Lung (tissue), 17 donors: ENCODE measurements at places on chromosomes 11 and 22. TPM values are rescaled to one million over a fixed set of nuclear protein-coding genes. Genes with fewer than 3 reads are reported as not detected.

The CCND1 gene
- total RNA-seq: 190 TPM

The PGA5 gene
- total RNA-seq: not detected

GRCh38 chr11:111792314-111792713 lies 26.1 kb upstream of the PPP2R1B start:
- no peak overlapping the region for H3K27ac ChIP-seq
- H3K36me3 ChIP-seq: peaks cover 3% of the 10 kb centered on the region
- no peak for DNase-seq
- no peak overlapping the region for H3K4me3 ChIP-seq
- no peaks in the 10 kb centered on the region for H3K27me3 ChIP-seq
- no peaks in the 10 kb centered on the region for H3K4me1 ChIP-seq

DNA sequence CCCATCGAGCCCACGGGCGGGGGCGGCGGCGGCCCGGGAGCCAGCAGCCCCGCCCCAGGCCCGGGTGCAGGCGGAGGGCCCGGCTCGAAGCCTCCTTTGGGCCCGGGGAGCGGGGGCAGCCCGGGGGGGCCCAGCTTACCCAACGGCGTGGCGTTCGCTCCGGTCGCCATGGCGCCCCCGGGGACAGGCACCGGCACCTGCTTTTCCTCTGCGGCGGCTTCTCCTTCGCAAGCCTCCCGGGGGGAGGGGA lies 194 bp downstream of the SF1 start:
- DNase-seq: no peak
- peaks cover 2% of the 10 kb centered on the region for H3K4me1 ChIP-seq
- H3K4me3 ChIP-seq: peak overlapping the region; percentile 93
- peaks cover 14% of the 10 kb centered on the region for H3K36me3 ChIP-seq
- no peaks in the 10 kb centered on the region for H3K27me3 ChIP-seq
- peak overlapping the region; percentile 100 for H3K27ac ChIP-seq

DNA sequence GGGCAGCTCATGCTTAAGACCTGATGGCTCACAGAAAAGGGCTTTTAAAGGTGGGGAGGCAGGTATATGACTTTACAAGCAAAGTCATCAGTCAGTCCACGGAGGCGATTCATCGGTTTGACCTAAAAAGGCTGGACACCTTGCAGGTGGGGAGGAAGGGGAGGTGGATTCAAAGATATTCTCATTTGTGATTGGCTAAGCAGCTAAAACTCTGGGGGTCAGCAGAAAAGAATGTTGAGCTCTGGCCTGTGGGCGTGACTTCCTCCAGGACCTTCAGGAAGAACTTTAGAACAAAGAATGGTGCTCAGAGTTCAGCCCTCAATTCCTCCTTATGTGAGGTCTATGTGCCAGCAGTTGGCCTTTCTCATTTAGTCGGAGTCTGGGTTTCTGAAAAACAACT lies 78.3 kb upstream of the LMO1 start:
- no peak overlapping the region for H3K27ac ChIP-seq
- H3K27me3 ChIP-seq: no peaks in the 10 kb centered on the region
- peaks cover 6% of the 10 kb centered on the region for H3K4me1 ChIP-seq
- no peak for DNase-seq
- no peaks in the 10 kb centered on the region for H3K36me3 ChIP-seq

DNA sequence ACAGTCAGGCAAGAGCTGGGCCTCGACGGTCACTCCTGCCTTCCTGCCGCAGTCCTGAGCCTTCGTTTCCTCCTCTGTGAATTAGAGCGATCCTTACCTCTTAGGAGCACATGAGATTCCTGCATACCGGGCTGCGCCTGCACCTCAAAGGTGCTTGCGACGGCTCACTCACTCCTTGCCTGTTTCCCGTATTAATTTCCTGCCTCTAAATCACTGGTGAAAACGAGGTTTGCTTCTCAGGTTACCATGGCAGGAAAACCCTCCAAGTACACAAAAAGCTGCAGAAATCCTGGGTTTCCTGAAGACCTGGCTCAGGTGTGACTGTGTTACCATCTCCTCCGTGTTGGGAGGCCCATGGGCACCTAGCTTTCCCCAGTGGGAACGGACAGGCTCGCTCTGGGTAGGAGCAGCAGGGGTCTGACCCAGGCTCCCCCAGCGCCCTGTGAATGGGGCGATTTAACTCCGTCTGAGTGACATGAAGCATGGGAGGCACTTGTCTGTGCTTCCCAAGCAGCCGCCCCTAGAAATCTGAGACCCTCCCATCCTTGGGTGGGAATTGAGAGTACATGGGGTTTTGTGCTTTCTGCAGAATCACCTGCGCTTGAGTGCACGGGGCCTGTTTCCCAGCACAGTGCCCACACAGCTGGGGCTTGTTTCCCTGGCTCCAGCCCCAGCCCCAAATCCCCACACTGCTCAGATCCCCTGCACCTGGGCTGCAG lies 64.8 kb downstream of the PHF21B start:
- no peak overlapping the region for H3K27ac ChIP-seq
- no peak overlapping the region for H3K4me3 ChIP-seq
- no peaks in the 10 kb centered on the region for H3K4me1 ChIP-seq
- no peaks in the 10 kb centered on the region for H3K27me3 ChIP-seq
- no peak for DNase-seq

GRCh38 chr11:45248501-45249011 lies 37.6 kb downstream of the SYT13 start:
- H3K4me3 ChIP-seq: no peak overlapping the region
- no peaks in the 10 kb centered on the region for H3K4me1 ChIP-seq
- H3K27ac ChIP-seq: no peak overlapping the region
- DNase-seq: no peak
- no peaks in the 10 kb centered on the region for H3K36me3 ChIP-seq
- H3K27me3 ChIP-seq: no peaks in the 10 kb centered on the region

- H3K4me1 ChIP-seq: peaks cover 11% of the 10 kb centered on the region
- peaks cover 3% of the 10 kb centered on the region for H3K36me3 ChIP-seq
- no peak overlapping the region for H3K27ac ChIP-seq
- H3K4me3 ChIP-seq: no peak overlapping the region
Observed at GRCh38 chr11:110774138-110775014, 62.1 kb upstream of the ARHGAP20 start.

DNA sequence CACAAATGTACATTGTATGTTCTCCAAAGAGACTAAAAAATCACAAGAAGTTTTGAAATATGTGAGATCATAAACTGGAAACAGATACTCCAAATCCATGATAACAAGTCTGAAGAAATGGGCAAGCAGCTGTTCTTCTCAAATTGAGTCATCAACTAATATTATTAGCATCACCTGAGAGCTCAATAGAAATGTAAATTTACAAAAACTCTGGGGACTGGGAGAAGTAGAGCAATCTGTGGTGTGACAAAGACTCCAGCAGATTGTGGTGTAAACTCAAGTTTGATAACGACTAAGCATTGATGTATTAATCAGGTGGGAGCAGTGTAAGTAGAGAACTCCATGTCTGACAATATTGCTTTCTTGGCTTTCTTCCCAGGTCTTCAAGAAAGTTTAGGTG lies 53.2 kb downstream of the GLYATL1 start:
- no peaks in the 10 kb centered on the region for H3K4me1 ChIP-seq
- no peak overlapping the region for H3K4me3 ChIP-seq
- no peaks in the 10 kb centered on the region for H3K36me3 ChIP-seq
- H3K27me3 ChIP-seq: no peaks in the 10 kb centered on the region

- no peak overlapping the region for H3K27ac ChIP-seq
- no peak overlapping the region for H3K4me3 ChIP-seq
- no peaks in the 10 kb centered on the region for H3K36me3 ChIP-seq
- no peak for DNase-seq
Observed at GRCh38 chr22:30434843-30435242, 9.3 kb downstream of the MTFP1 start.

DNA sequence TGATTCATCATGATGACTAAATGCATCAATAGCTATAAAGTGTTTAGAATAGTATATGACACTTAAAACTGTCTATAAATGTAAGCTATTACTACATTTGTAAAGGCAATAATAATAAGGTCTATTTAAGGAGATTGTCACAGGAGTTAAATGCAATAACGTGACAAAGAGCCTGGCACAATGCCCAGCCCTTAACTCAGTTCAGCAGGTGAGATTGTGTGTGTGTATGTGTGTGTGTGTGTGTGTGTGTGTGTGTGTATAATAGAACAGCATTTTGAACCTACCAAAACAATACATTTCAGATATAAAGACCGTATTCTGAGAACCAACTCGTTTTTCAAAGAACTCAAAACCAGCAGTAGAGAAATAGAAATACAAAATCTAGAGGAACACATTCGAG lies 177.5 kb downstream of the MYO18B start:
- peak; percentile 12 for DNase-seq
- H3K36me3 ChIP-seq: no peaks in the 10 kb centered on the region
- no peaks in the 10 kb centered on the region for H3K4me1 ChIP-seq
- no peak overlapping the region for H3K4me3 ChIP-seq
- no peak overlapping the region for H3K27ac ChIP-seq

DNA sequence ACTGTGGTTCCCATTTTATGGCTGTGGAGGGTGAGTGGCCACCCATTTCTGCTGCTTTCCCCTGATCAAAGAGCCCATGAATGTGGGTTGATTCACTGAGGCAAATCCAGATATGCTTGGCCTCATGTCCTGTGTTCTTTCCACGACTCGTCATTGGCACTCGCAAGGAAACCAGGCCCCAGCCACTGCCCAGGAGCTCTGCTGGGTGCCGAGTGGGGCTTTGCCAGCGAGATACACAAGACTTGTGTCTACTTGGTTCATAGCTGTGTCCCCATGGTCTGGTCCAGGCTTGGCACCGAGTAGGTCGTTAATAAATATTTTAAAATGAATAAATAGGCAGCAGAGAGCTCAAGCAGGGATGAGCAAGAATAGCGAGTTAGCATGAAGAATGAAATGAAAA lies 1291.5 kb downstream of the TBC1D22A start:
- no peaks in the 10 kb centered on the region for H3K36me3 ChIP-seq
- no peaks in the 10 kb centered on the region for H3K27me3 ChIP-seq
- H3K27ac ChIP-seq: no peak overlapping the region
- H3K4me3 ChIP-seq: no peak overlapping the region

DNA sequence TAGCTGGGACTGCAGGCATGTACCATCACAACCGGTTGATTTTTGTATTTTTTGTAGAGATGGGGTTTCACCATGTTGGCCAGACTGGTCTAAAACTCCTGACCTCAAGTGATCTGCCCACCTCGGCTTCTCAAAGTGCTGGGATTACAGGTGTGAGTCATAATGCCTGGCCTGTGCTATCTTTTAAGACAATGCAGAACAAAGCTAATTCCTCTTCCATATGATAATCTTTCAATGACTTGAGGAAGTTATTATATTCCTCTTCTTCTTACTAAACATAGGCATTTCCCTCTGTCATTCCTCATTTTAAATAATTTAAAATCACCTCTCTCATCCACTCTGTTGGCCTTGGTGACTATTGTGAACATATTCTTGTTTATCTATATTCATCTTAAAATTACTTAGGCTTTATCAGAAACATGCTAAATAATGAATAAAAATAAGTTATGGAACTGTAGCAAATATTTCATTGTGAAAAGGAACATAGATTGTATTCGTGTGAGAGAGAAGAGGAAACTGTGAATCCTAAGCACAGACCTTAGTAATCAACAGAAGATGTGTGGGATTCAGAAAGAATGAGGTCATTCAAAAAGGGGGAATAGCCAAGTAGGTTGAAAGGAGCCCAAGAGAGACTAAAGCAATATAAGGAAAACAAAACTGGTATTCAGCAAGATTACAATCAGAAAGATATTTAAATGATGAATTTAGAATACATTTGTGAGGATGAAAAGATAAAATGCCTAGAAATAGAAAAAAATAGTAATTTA lies 269.4 kb downstream of the TTC28 start:
- DNase-seq: no peak
- no peaks in the 10 kb centered on the region for H3K36me3 ChIP-seq
- peaks cover 4% of the 10 kb centered on the region for H3K4me1 ChIP-seq

DNA sequence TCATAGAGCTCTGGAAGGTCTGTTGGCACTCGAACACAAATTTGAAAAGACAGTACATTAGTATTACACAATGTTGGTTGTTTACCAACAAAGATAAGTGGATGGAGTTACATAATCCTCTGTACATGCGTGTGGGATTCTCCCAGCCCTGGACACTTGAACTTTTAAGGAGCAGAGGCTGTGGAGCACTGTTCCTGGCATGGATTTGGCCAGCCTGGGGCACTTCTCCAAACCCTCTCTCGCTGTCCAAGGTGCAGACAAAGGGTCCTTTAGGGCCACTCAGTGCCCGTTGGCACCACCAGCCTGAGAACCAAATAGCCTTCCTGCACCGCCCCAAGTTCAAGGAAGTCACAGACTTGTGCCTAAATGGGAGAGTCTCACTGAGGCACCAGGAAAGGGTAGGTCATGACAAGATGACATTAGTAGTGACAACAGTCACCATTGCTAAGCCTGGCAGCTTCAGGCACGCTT lies 1.6 kb upstream of the ANO1 start:
- H3K27me3 ChIP-seq: peaks cover 26% of the 10 kb centered on the region
- H3K4me1 ChIP-seq: peaks cover 11% of the 10 kb centered on the region
- H3K27ac ChIP-seq: no peak overlapping the region
- no peak overlapping the region for H3K4me3 ChIP-seq

DNA sequence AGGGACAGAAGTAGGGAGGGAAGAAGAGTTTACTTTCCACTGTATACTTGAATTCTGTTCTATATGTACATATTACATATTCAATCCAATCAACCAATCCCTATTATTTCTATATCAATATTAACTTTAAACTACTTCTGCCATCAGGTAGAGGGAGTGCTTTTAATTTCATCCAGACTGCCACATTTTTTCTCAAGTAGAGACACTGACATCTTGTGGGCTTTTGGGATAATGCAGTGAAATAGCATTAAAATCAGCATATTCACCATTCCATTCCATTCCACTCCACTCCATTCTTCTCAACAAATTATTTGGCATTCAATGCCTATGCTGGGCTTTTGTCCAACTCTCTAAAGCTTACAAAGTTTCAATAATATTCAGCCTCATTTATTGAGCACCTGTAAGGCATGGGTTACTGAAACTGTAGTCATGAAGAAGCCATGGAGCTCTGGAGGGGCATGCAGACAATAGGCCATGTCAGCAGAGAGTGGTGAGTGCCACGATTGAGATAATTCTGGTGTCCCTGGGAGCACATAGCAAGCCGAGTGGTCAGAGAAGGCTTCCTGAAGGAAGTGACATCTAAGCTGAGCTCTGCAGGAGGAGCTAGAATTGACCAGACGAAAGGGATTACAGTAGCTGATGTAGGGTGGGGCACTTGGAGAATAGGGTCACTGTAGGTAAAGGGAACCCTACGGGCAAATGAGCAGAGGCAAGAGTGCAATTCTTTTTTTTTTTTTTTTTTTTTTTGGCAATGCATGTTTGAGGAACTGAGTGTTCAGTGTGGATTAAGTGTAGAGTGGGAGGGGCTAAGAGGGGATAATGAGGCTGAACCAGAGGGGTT lies 12.8 kb upstream of the CLPB start:
- H3K36me3 ChIP-seq: no peaks in the 10 kb centered on the region
- H3K27me3 ChIP-seq: no peaks in the 10 kb centered on the region
- H3K4me1 ChIP-seq: no peaks in the 10 kb centered on the region
- no peak overlapping the region for H3K27ac ChIP-seq
- no peak overlapping the region for H3K4me3 ChIP-seq

- peaks cover 22% of the 10 kb centered on the region for H3K4me1 ChIP-seq
- no peak overlapping the region for H3K4me3 ChIP-seq
- peaks cover 30% of the 10 kb centered on the region for H3K36me3 ChIP-seq
- no peaks in the 10 kb centered on the region for H3K27me3 ChIP-seq
- DNase-seq: peak; percentile 11
- H3K27ac ChIP-seq: no peak overlapping the region
Observed at GRCh38 chr11:76658651-76659650, 11.6 kb downstream of the LRRC32 start.
